Stimulated activated CD8-positive, alpha-beta memory T cell treated with anti-CD3 and anti-CD28 coated beads, Interleukin-7, amount 100 ng/mL, for 24 hours (primary cell): ENCODE measurements at places on chromosomes 13 and 19.

GRCh38 chr13:21075379-21076249, 14.2 kb upstream of the LATS2 start:
- no peak for DNase-seq

- DNase-seq = no peak
These were observed 38.7 kb downstream of the ATP11A start for GRCh38 chr13:112728375-112729126.

- peak; percentile 87 for DNase-seq
These were observed 439 bp downstream of the RAB11B start for GRCh38 chr19:8390617-8390981.

DNA sequence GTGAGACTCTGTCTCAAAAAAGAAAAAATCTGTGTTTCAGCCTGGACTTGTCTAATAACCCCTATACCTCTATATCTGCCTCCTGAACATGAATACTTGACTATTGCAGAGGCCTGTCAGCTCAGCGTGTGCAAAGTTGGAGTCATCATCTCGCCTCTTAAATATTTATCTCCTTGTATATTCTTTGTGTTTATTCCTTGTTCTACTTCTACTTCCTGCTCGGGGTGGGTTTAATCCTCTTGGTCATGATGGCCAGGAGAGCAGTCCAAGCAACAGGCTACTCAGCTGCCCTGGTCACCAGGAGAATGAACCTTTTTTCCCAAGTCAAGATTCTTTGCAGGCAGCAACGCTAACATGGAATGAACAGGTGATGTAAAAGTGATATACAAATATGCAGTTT, 119.1 kb downstream of the PCCA start:
- DNase-seq = no peak

DNA sequence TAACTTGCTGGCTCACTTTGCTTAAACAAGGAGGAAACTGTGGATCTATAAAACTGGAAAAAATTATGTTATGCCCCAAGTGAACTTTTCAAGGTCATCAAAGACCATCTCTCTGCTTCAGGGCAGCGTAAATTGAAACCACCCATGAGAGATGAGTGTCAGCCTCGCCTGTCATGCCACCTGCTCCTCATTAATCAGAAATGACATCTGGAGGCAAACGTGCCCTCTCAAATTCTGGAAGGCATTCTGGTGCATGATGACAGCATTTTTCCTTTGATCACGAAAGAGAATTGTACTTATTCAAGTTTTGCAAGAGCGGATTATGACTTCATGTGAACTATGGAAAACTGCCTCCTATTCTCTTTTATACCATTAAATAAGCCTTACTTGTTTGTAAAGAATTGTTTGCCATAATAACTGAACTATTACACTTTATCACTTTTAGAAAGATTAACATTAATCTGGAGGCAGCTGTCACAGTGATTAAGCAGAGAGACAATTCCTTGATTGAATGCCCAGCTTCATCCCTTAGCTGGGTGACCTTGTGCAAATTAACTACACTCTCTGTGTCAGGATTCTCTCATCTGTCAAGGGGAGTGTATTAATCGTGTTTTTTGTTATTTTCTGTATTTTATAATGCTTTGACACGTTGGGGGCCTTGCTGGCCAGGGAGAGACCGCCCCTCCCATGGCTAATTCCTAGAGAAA, 17.0 kb upstream of the SACS start:
- DNase-seq = no peak

- DNase-seq = no peak
These were observed at the start of gene RASGRP4 for GRCh38 chr19:38425810-38426466. RASGRP4 (minus strand) TSS chr19:38426219; CDS start chr19:38426091, 128 bp downstream.

DNA sequence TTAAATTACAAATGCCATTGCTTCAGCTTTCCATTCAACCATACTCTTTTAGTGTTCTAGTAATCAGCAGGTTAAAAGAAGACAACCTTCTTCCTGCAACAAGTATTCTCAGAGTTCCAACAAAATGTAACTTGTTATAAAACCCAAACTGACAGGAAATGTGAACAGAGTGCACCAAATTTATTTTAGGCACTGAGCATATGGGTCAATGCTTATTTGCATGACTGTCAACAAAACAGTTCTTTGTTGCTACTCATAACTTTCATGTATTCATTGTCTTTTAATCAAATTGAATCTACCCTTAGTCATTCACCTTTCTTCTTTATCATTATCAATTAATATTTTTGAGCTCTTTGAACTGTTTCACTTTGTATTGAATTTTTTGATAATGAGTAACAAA, 554.1 kb downstream of the DACH1 start:
- no peak for DNase-seq

GRCh38 chr13:47397739-47398138, 500.9 kb upstream of the HTR2A start:
- no peak for DNase-seq

GRCh38 chr19:18172331-18173053, 1.1 kb upstream of the IFI30 start:
- DNase-seq = no peak

DNA sequence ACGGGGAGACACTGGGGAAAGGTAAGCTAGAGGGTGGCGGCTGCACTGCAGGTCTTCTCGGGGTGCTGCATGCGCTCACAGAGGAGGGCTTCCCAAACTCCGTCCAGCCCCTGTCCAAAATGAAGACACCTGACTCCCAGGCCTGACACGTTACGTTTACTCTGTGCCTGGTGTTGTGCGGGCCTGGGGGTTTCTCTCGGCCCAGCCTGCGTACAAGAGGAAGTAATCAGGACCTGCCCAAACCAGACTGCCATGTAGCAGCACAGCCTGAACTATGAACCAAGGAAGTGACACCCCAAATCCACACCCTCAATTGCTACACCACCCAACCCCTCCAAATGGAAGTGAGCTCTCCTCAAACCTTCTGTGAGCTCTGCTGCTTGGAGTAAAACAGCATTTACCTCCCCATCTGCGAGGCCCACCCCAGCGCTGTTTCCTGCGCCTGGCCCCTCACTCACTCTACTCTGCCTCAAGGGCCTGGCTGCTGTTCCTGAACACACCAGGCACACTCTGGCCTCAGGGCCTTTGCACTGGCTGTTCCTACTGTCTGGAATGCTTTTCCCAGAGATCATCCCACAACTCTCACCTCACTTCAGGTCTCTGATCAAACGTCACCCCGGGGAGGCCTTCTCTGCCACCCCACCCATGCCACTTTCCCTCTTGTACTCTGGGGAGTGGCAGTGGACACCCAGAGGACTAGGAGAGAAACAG, 3.0 kb downstream of the HSPBP1 start:
- no peak for DNase-seq

DNA sequence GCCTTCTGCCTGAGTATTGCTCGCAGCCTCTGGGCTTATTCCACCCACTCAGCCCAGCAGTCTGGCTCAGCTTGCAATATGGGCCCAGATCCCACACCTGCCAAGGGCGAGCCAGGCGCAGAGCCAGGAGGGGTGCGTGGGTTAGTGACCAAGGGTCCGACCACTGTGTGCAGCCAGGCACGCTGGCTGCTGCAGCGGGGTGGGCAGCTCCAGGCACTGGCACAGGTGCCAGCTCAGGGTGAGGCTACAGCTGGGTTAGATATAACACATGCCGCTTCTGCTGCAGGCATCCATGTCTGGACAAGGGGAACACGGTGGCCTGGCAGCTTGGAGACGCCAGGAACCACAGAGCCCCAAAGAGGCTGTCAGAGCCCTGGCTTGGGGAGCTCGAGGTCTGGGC, 12.6 kb upstream of the URAD start:
- no peak for DNase-seq
